Muscle of back (tissue), 13 donors: ENCODE measurements at places on chromosomes 12 and 14. TPM values are rescaled to one million over a fixed set of nuclear protein-coding genes. Genes with fewer than 3 reads are reported as not detected.
A peak's percentile ranks its signal among the peaks of the same experiment; 100 is the strongest.

DNA sequence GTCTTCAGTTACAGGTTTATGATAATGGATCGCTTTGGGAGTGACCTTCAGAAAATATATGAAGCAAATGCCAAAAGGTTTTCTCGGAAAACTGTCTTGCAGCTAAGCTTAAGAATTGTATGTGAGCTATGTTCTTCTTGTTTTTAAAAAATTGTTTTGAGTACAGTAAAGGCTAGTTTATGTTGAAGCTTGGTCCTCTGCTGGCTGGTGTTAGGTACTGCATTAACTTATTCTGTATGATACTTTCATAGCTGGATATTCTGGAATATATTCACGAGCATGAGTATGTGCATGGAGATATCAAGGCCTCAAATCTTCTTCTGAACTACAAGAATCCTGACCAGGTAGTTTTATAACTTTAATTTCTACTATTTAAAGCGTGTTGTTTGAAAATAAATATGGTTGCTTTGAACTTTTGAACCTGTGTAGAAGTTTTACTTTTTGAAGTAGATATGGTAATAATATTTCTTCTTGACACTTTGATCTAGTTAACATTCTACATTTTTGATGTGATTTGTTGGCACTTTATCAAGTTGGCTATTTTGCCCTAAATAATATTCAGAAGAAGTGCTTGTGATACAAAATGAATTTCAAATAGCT, 55.7 kb downstream of the VRK1 start:
- peak; percentile 3 for DNase-seq

- DNase-seq = no peak
Observed at GRCh38 chr14:57847706-57848105, 18.2 kb downstream of the SLC35F4 start.

- DNase-seq = no peak
Observed at GRCh38 chr14:22689199-22689598, 45.0 kb upstream of the OR6J1 start.

- no peak for DNase-seq
Observed at GRCh38 chr14:43651185-43651787, 855.8 kb downstream of the FSCB start.

- DNase-seq = peak; percentile 7
Observed at GRCh38 chr14:65791191-65791981, 378.9 kb downstream of the FUT8 start.

DNA sequence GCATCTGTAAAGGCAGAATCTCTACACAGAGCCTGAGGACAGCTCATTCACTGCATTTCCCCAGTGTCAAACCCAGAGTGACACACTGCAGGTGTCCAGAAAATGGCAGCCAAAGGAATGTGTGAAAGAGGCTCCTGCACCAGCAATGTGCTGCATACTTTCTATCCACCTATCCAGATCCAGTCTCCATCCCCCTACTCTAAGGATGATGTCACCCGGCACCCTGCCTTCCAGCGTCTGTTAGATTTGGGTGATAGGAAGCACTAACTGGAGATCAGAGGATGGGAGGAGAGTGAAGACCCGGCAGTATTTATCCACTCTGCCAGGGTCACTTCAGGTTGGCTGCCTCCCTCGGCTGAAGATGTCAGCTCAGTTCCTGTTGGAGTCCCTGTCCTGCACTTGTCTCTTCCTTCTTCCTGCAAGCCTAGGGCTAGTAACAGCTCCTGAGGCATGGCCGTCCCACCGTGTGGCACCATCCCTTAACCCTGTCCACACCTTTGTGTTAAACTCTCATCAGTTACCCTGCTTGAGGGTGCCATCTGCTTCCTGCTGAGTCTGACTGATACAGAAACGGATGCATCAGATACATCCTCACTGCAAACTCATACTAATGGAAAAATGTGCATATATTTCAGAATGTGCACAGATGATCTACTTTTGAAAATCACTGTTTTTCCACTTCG, 13.0 kb upstream of the GPR68 start:
- no peak for DNase-seq

DNA sequence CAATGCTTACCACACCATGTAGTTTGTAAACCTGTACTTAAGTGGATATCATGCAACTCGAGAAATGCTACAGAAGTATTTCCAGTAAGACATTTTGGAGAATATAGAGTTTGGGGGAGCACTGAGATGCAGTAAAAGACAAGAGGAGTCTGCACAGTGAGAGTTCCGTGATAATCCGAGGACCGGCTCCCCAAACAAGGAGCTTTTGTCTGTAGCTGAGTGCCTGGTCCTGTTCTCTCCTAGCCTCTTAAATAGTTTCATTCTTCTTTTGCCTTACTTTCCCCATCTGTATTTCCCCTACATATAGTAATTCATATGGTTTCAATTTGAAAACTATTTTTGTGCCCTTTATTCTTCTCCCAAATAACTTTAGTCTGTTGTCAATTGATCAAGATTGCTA, 364.1 kb downstream of the EGLN3 start:
- no peak for DNase-seq

The POTEM gene
- not detected for polyA plus RNA-seq

The REM2 gene
- polyA plus RNA-seq = 0.11 TPM
